CD8-positive, alpha-beta T cell (primary cell): ENCODE measurements at places on chromosomes 4 and X.

- DNase-seq: no peak
Measured at GRCh38 chr4:153465140-153465539, 1.0 kb upstream of the TMEM131L start.

GRCh38 chr4:43864616-43865146 is 583.9 kb downstream of the KCTD8 start:
- no peak for DNase-seq

- no peak for DNase-seq
Measured at GRCh38 chr4:121233982-121234381, 69.9 kb upstream of the TNIP3 start.

GRCh38 chrX:114905251-114905650 is 112.2 kb downstream of the IL13RA2 start:
- DNase-seq: no peak

- DNase-seq: no peak
Measured at GRCh38 chr4:109494563-109494962, 60.9 kb downstream of the SEC24B start.

DNA sequence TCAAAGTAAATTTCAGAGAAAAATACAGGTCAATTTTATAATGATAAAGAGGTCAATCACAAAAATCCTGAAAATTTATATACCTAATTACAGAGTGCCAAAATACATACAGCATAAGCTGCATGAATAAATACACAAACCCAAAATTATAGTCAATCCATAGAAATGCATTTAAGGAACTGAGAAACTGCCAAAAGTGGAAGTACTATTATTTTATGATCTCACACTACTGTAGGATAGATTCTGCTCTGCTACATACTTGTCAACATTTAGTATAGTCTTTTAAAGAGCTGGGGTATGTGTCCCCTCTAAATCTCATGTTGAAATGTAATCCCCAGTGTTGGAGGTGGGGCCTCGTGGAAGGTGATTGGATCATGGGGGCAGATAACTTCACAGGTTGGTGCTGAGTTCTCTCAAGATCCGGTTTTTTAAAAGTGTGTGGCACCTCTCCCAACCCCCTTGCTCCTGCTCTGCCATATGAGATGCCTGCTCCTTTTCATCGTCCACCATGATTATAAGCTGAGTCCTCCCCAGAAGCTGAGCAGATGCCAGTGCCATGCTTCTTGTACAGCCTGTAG is 31.8 kb downstream of the CHIC2 start:
- no peak for DNase-seq

DNA sequence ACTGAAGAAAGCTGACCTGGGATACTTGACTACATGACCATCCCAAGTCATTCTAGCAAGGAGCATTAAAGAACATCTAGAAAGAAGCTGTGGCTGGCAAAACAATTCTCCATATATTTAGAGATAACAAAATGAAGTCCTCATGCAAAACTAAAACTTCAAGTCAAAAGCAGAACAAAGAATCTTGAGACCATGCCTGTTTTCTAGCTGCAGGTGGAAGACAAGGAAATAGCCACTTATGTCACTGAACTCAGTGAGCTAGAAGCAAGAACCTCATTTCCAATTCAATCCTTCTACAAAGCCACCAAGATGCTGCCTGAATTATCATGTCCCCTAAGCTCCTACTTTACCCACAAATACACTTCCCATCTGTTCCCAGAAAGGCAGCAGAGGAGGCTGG is 13.8 kb downstream of the USP46 start:
- no peak for DNase-seq

GRCh38 chr4:3532751-3533422 is 665 bp upstream of the LRPAP1 start:
- DNase-seq: no peak

DNA sequence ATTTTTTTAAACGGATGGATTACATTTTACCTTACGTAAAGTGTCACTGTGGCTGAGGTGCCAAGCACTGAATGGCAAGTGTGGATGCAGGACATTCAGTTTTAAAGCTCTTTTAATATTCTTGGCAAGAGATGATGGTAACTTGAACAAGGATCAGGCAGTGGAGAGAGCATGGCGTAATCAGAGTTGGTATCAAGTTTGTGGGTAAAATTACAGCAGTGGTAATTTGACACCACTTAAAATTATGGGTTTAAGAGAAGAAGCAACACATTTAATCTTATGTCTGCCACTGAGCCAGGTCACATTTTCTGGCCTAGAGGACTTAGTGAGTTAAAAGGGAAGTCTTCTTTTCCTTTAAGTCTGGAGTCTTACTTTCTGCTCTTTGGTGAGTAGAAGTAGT is 100.5 kb downstream of the NAA11 start:
- no peak for DNase-seq

- no peak for DNase-seq
Measured at GRCh38 chr4:169219440-169219839, 51.3 kb downstream of the SH3RF1 start.

DNA sequence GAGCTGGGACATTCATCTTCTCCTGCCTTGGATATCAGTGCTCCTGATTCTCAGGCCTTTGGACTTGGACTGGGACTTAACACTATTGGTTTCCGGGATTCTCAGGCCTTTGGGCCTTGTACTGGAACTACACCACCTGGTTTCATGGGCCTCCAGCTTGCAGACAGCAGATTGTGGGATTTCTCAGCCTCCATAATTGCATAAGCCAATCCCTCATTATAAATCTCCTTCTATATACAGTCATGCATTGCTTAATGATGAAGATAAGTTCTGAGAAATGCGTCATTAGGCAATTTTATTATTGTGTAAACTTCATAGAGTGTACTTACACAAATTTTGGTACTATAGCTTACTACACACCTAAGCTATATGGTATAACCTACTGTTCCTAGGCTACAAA is 8.9 kb upstream of the CCNG2 start:
- DNase-seq: no peak

DNA sequence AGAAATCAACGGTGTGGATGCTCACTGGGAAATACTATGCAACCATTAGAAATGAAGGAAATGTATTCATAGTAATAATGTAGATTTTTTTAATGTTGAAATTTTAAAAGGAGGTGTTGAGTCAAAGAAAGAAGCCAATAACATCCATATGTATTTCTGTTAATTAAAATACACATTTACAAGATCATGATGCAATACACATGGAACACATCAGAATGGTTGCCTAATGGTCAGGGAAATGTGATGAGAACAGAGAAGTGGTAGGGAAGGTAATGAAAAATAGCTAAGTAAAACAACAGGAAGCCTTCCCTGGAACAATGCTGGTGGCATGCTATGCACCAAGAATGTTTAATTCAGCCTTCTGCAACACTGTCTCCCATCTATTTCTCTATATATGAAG is 18.2 kb downstream of the AREG start:
- DNase-seq: no peak

- DNase-seq: no peak
Measured at GRCh38 chr4:3611778-3612177, 79.6 kb upstream of the LRPAP1 start.

DNA sequence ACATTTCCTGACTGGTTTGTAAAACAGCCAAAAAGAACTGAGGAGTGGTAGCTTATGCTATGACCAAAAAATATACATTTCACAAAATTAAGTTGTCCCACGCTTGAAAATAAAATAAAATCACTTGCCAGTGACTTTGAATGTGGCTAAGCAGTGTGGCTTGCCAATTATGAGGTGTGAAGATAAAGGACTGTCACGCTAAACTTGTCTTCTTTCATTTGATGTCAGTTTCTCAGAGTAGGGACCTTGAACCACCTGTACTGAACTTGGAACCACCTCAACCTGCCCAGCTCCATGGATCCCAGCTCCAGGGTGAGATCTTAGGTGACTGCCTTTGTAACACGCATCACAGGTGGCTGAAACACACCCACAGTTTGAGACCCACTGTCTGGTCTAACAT is 113.7 kb upstream of the TBL1X start:
- DNase-seq: peak; percentile 48

DNA sequence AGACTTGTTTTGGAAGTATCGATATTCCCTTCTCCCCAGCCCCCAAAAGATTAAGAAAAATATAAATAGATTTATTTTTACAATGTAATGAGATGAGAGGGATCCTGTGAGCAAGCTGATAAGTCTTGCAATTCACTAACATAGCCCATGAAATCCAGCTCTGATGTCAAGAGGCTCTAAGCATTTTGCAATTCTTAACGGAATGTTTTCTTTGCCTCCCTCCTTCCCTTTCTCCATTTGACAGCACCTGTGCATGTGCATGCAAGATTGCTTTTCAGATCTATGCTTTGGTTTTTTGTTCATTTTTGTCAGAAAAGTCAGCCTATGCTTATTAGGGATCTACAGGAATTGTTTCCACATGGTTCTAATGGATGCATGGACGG is 169.9 kb downstream of the SLIT2 start:
- no peak for DNase-seq

DNA sequence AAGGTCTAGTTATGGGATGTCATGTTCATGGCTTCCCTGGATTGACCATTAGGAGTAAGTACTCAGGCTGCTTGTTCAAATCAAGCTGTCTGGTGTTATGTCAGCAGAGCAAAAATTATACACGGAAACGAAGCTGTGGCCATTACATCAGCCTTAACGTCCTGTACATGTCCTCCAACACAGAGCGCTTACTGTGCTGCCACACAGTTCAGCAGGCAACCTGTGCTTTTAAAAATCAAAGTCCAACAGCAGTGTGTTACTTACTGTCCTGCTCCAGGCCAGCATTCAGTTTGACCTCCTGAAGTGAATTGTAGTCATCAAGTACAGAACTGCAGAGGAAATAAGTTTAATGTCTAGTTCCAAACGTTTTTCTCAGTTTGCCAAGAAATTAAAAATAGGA is 46.0 kb downstream of the KLHL34 start:
- DNase-seq: no peak

- DNase-seq: no peak
Measured at GRCh38 chr4:89316931-89317366, 9.3 kb upstream of the GPRIN3 start.

- no peak for DNase-seq
Measured at GRCh38 chr4:105116616-105117319, 29.9 kb upstream of the TET2 start.

DNA sequence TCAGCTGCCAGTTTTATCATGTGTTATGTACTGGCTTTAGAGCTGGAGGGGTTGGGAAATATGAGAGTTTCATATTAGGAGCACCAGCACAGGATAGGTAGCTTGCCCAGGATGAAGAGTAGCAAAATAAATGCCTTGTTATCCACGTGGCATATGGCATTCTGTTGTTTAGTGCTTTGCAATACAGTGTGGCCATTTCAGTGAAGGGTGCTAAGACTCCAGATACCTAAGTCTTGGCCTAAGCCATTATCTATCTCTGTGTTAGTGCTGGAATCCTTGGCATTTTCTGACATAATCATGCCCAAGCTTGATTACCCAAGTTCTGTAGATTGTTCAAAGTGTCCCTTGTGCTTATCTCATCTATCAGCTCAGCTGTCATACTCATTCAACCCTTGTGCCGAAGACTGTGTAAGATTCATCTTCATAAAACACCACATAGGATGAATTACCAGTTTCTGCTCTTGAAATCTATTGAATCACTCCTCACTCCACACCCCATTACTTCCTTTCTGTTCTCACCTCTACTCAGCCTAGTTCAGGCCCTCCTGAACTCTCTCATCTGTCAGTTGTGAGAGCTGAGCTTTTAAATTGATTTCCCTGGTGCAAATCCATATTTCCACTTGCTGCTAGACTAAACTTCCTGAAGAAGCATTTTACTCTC is 73.5 kb downstream of the CLCN5 start:
- no peak for DNase-seq

DNA sequence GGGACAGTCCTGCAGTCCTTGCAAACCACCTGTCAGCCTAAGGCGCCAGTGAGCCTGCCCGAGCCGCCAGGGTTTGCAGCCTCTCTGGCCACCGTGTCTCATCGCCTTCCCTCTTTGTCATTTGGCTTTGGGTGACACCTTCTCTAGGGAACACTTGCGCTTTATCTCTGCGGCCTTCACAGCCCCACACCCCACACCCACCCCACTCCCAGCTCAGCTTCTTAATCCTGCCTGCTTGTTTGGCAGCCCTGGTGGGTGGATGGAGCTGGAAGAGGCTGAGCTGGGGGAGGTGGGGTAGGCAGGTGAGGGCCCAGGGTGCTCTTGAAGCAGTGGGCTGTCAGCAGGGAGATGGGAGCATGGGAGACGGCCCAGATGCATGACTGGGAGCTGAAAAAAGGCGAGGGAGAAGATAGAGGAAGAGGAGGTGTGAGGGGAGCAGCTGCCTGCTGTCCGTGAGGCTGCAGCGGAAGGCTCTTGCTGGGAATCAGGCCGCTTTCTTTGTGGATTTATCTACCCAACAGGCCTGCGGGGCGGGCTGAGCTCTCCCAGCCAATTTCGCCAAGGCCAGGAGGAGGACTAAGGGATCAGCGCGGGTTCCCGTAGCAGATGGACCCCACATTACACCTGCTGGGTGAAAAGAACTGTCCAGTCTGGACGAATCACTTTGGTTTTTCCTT is 97.5 kb upstream of the STOX2 start:
- no peak for DNase-seq

DNA sequence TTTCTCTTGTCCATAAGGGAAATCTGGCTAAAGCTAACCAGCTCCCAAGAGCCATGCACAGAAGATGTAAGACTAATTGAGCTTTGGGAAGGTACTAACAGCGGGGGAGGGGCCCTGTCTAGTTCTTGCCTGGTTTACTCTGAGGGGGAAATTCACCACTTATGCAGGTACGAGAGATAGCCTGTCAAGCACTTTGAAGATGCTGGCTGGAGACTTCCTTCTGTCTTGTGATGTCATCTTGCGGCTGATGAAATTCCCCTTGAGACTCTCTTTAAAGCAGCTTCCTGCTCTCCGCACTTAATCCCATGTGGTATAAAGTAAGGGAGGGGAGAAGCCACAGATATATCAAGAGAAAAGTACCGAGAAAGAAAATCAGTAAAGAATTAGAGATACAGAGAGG is 345.3 kb downstream of the MAPK10 start:
- DNase-seq: no peak

DNA sequence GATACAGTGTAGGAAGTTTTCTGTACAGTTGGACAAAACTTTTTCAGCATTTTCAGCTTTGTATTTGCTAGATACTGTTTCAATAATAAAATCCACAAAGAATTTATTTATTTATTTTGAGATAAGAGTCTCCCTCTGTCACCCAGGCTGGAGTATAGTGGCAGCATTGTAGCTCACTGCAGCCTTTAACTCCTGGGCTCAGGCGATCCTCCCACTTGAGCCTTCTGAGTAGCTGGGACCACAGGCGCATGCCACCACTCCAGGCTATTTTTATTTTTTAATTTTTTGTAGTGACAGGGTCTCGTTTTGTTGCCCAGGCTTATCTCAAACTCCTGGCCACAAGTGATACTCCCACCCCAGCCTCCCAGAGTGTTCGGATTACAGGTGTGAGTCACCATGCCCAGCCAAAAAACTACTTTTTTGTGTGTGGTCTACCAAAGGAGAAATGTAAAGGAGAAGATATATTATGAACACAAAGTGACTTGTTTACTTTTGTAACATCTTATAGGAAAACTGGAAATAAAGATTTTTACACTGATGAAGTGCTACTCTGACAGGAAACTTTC is 13.0 kb upstream of the SOWAHD start:
- no peak for DNase-seq

- DNase-seq: no peak
Measured at GRCh38 chrX:124506066-124506465, 159.7 kb downstream of the SH2D1A start.

- DNase-seq: peak; percentile 60
Measured at GRCh38 chr4:185128272-185129119, 14.6 kb upstream of the SLC25A4 start.
